ENCODE measurements at places on chromosomes 16 and 17. TPM values are rescaled to one million over a fixed set of nuclear protein-coding genes. Genes with fewer than 3 reads are reported as not detected.

NEUROD2 gene
- not detected for total RNA-seq

HCFC1R1 gene
- total RNA-seq = 12.5 TPM

OR2C1 gene
- total RNA-seq = not detected

MMP15 gene
- total RNA-seq = 39.6 TPM

MFAP4 gene
- 3.2 TPM for total RNA-seq

RAB11FIP4 gene
- total RNA-seq = 5.1 TPM

ZG16 gene
- total RNA-seq = 3.1 TPM

ITGA2B gene
- 0.46 TPM for total RNA-seq

BCAS3 gene
- 13.0 TPM for total RNA-seq

MT3 gene
- not detected for total RNA-seq

RPS6KB1 gene
- 15.3 TPM for total RNA-seq

ADAM11 gene
- 0.12 TPM for total RNA-seq

SOST gene
- total RNA-seq = not detected

GHDC gene
- 23.9 TPM for total RNA-seq

MT4 gene
- not detected for total RNA-seq

NXN gene
- total RNA-seq = 7.0 TPM

APOBR gene
- total RNA-seq = 1.6 TPM

KCNH6 gene
- total RNA-seq = not detected

TBX6 gene
- total RNA-seq = 0.42 TPM

TLCD3B gene
- not detected for total RNA-seq

ACSM5 gene
- total RNA-seq = 149 TPM

TEX19 gene
- not detected for total RNA-seq

RTN4RL1 gene
- 2.6 TPM for total RNA-seq

CSH1 gene
- not detected for total RNA-seq

SERPINF2 gene
- total RNA-seq = 1,053 TPM

SMIM36 gene
- not detected for total RNA-seq

SLFN14 gene
- 0.12 TPM for total RNA-seq

TMEM204 gene
- 4.7 TPM for total RNA-seq

SLFN11 gene
- total RNA-seq = 6.8 TPM

ZP2 gene
- total RNA-seq = not detected

TAC4 gene
- total RNA-seq = not detected

ABCC6 gene
- total RNA-seq = 54.9 TPM

TCAP gene
- total RNA-seq = 1.7 TPM

KRT25 gene
- total RNA-seq = not detected

CEP295NL gene
- total RNA-seq = 0.56 TPM

TOP2A gene
- total RNA-seq = 2.3 TPM

TMC7 gene
- 0.37 TPM for total RNA-seq

CYB5B gene
- total RNA-seq = 42.1 TPM

ITGB3 gene
- total RNA-seq = 8.0 TPM

KRT27 gene
- total RNA-seq = not detected

CACNA1G gene
- not detected for total RNA-seq

SLC5A2 gene
- not detected for total RNA-seq

SPATA2L gene
- total RNA-seq = 9.3 TPM

TELO2 gene
- 10.5 TPM for total RNA-seq
